Activated naive CD8-positive, alpha-beta T cell treated with anti-CD3 and anti-CD28 coated beads, Interleukin-2, amount 10 ng/mL, durations not matched to agents 7 days and 5 days (primary cell): ENCODE measurements at places on chromosomes 7 and 10. TPM values are rescaled to one million over a fixed set of nuclear protein-coding genes. Genes with fewer than 3 reads are reported as not detected.

DNA sequence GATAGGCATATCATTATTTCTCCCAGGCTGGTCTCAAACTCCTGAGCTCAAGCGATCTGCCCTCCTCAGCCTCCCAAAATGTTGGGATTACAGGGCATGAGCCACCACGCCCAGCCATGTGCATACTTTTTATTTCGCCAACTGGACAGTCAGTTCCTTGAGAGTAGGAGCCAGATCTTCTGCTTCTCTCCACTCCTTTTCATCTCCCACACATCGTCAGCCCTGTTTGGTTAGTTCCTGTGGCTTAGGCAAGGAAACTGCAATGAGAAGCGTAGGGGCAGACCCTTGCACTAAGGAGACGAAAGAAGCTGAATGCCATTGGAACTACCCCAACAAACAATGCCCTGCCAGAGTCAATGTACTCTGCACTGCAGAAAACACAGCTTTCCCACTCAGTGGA lies 178.2 kb downstream of the TRIL start:
- DNase-seq, result no peak
- no peaks in the 10 kb centered on the region for H3K4me1 ChIP-seq
- H3K36me3 ChIP-seq, result no peaks in the 10 kb centered on the region
- H3K4me3 ChIP-seq, result no peak overlapping the region
- H3K27ac ChIP-seq, result no peak overlapping the region
- H3K27me3 ChIP-seq, result peaks cover 12% of the 10 kb centered on the region

Gene CPN1
- total RNA-seq, result not detected

GRCh38 chr10:1171586-1171985 lies 115.4 kb downstream of the WDR37 start:
- DNase-seq, result no peak
- no peaks in the 10 kb centered on the region for H3K4me1 ChIP-seq
- no peak overlapping the region for H3K4me3 ChIP-seq
- H3K27ac ChIP-seq, result no peak overlapping the region

GRCh38 chr7:142583446-142583845 lies 165.8 kb upstream of the PRSS1 start:
- H3K27me3 ChIP-seq, result no peaks in the 10 kb centered on the region
- DNase-seq, result no peak
- H3K4me3 ChIP-seq, result no peak overlapping the region
- H3K4me1 ChIP-seq, result peaks cover 37% of the 10 kb centered on the region
- H3K36me3 ChIP-seq, result peaks cover 1% of the 10 kb centered on the region

Gene CALD1
- not detected for total RNA-seq

- DNase-seq, result no peak
- H3K36me3 ChIP-seq, result no peaks in the 10 kb centered on the region
- H3K4me3 ChIP-seq, result no peak overlapping the region
- no peak overlapping the region for H3K27ac ChIP-seq
- no peaks in the 10 kb centered on the region for H3K27me3 ChIP-seq
These were observed 67.6 kb downstream of the DOCK1 start for GRCh38 chr10:126972635-126973414.

- no peaks in the 10 kb centered on the region for H3K4me1 ChIP-seq
- H3K36me3 ChIP-seq, result no peaks in the 10 kb centered on the region
- H3K27me3 ChIP-seq, result no peaks in the 10 kb centered on the region
- H3K27ac ChIP-seq, result no peak overlapping the region
- H3K4me3 ChIP-seq, result no peak overlapping the region
- no peak for DNase-seq
These were observed 703.4 kb upstream of the ANKRD30A start for GRCh38 chr10:36421992-36422391.

- H3K4me3 ChIP-seq, result no peak overlapping the region
- H3K4me1 ChIP-seq, result peaks cover 13% of the 10 kb centered on the region
- no peak overlapping the region for H3K27ac ChIP-seq
- H3K36me3 ChIP-seq, result peaks cover 2% of the 10 kb centered on the region
These were observed 7.4 kb downstream of the IGF2BP3 start for GRCh38 chr7:23462846-23463245.

- no peak for DNase-seq
- H3K36me3 ChIP-seq, result peaks cover 2% of the 10 kb centered on the region
- H3K27me3 ChIP-seq, result peaks cover 2% of the 10 kb centered on the region
- no peak overlapping the region for H3K27ac ChIP-seq
These were observed 40.9 kb downstream of the CCDC71L start for GRCh38 chr7:106620034-106620433.

Gene NCF1
- 4.4 TPM for total RNA-seq

Gene KLF14
- total RNA-seq, result not detected

DNA sequence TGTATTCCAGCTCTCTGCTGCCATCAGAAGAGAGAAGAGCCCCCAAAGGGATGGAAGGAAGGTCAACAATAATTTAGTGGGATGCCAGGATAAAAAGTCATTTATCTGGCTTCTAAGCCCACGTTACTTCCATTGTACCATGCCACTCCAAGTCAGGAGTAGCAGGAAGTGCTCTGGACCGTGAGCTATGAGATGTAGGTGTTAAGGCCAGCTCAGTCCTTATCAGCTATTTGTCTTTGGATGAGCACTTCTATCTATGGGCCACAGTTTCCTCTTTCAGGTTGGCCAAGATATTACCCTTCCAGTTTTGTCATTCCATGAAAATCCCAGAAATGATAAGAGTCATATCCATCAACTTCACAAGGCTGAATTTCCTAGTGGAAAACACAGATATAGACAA lies 119.4 kb upstream of the CACUL1 start:
- no peaks in the 10 kb centered on the region for H3K4me1 ChIP-seq
- H3K4me3 ChIP-seq, result no peak overlapping the region
- peaks cover 18% of the 10 kb centered on the region for H3K27me3 ChIP-seq
- H3K36me3 ChIP-seq, result no peaks in the 10 kb centered on the region
- DNase-seq, result no peak
- H3K27ac ChIP-seq, result no peak overlapping the region

Gene ELMO1
- total RNA-seq, result 78.6 TPM

Gene GDF10
- total RNA-seq, result 0.11 TPM

Gene TMEM225B
- total RNA-seq, result 1.2 TPM

DNA sequence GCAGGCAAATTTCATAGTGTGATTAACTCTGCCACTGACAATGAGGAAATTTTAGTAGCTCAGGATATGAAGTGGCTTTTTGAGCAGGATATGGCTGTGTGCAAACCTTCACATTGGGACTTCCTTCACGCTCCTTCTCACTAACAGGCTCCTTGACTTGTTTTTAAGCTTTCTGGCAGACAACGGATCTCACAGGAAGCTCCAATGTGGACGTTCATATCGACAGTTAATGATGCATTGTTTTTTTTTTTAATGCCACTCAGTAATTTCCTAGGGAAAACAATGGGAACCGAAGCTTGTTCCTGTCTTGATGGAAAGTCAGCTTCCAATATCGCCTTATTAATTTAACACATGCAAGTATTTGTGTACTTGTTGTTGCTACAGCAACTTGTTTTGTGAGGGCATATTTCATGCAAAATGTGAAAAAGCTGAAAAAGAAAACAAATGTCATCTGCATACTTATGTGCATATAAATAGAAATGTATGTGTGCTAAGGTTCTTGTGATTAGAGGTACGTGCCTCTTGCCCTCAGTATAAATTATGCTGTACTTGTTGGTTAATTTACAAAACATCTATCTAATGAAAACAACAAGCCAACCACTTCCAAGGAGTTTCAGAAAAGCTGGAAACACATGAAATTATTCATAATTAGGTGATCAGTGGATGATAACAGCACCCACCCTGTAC lies 84.7 kb downstream of the NRP1 start:
- H3K27me3 ChIP-seq, result peaks cover 9% of the 10 kb centered on the region
- no peak overlapping the region for H3K27ac ChIP-seq
- no peak for DNase-seq
- peaks cover 27% of the 10 kb centered on the region for H3K4me1 ChIP-seq
- no peak overlapping the region for H3K4me3 ChIP-seq
